Foreskin keratinocyte (primary cell): ENCODE measurements at places on chromosomes 12 and 14.
A peak's percentile ranks its signal among the peaks of the same experiment; 100 is the strongest.

GRCh38 chr14:80127466-80127865 lies 83.8 kb downstream of the DIO2 start:
- DNase-seq: no peak

DNA sequence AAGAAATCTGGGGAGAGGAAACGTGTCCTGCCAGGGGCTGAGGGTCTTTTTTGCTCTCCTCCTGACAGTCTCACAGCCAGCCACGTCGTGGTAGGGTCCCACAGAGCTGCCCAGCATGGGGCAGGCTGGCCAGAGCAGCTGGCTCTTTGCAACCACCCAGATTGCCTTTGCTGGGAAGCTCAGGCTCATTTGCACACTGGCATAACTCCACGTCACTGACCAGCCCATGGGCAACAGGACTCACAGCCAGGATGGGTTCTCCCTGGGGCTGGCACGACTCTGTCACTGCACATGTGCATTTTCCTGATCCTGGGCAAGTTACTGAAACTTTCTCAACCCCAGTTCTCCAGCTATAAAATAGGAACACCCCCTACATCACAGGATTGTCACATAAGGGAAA lies 242.2 kb downstream of the DPF3 start:
- no peak for DNase-seq

- no peak for DNase-seq
These were observed 11.7 kb downstream of the CLEC9A start for GRCh38 chr12:10042167-10042566.

DNA sequence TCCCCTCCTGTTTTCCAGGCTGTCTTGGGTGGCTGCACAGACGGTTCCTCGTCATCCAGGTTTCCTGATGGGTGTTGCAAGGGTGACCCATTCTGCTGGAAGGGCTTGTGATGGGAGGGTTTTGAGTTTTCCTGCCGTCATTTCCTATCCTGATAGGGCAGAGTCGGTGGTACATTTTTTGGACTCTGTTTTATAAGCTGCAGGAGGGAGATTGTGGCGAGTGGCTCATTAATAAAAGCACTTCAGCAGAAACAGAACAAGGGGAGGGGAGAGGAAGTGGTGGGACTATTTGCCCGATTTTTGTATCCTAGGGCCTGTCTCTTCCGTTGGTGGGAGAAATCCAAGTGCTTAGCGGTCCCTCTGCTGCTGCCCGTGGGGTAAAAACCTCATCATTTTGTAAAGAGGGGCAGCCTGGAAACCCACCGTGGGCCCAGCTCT lies 40.0 kb downstream of the TSPAN9 start:
- no peak for DNase-seq

DNA sequence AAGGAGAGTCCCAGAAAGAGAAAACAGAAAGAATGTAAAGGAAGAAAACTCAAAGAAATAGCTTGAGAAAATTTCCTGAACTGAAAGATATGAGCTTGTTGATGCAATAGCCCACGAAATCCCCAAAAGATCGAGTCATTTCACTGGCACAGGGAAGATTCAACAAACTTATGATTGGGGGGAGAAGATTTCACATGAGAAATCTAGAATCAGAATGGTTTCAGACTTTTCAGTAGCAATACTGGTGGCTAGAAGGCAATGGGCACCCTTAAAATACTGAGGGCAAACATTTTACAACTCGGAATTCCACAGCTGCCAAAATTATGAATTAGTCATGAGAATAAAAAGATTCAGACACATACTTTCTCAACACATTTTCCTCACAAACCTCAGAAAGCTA lies 8.9 kb upstream of the KRT7 start:
- no peak for DNase-seq

- peak; percentile 94 for DNase-seq
These were observed 18.0 kb upstream of the RFX4 start for GRCh38 chr12:106564678-106565329.

- DNase-seq: no peak
These were observed 68.2 kb downstream of the ATP23 start for GRCh38 chr12:58009405-58010195.

GRCh38 chr14:104690861-104691455 lies 1.5 kb downstream of the INF2 start:
- DNase-seq: no peak

DNA sequence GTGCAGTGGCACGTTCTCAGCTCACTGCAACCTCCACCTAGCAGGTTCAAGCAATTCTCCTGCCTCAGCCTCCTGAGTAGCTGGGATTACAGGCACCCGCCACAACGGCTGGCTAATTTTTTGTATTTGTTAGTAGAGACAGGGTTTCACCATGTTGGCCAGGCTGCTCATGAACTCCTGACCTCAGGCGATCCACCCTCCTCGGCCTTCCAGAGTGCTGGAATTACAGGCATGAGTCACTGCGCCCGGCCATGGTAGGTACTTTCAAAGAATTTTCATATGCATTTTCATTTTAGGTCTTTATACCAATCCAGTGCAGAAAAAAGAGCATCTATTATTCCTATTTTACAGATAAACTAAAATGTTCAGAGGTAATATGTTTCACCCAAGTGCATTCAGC lies 411.3 kb upstream of the USP15 start:
- DNase-seq: no peak

DNA sequence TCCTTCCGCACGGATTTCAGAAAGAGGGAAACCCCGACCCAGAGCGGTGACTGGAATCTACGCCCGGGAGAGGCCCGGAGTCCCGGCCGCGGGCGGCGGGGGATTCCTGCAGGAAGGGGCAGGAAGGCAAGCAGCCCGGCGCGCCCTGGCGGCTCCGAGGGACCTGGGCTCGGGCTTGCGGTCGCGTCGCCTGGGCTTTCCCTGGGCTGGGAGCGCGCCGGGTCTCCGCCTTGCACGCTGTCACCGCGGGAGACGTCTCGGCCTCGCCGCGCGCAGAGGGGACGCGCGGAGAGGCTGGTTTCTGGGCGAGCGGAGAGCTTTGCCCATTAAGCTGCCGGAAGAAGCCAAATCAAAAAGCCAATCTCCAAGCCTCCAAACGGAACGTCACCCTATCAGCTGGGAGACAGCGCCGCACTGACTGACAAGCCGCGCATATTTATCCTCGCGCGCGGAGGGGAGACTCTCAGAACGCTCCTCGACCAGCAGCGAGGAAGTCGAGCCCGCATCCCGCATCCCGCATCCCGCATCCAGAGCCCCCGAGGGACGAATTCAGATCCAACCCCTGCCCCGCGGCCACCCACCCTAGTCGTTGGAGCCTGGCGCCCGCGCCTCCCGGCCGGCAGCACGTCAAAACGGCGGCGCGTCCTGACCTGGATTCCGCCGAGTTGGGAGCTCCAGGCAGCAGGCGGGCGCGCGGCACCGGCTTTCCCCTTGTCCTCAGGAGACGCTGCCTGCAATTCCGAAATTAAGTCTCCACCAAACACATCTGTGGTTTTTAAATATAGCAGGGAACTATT lies at the start of gene SLC8A3:
SLC8A3 (minus strand) TSS at position 293 of the 797 bp plus-strand sequence. CDS start 20,529 bp downstream, outside the sequence.
- DNase-seq: peak; percentile 56

GRCh38 chr12:21710958-21711775 lies 53.5 kb upstream of the LDHB start:
- DNase-seq: peak; percentile 9

GRCh38 chr12:2247120-2247519 lies 194.3 kb downstream of the CACNA1C start:
- DNase-seq: no peak

DNA sequence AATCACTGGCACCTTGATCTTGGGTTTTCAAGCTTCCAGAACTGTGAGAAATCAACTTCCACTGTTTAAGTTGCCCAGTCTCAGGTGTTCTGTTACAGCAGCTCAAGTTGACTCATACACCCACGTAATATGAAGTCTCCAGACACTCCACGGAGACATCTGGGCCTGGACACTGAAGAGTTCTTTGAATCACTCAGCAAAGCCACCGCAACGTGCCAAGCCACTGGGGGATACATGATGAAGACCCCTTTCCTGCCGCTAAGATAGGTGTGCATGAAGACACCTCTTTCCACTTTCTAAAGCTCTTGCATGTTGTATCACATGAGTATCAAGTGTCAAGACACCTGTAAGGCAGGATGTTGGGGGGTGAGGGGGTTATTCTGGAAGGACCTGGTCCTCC lies 311.7 kb upstream of the RTL1 start:
- DNase-seq: no peak

DNA sequence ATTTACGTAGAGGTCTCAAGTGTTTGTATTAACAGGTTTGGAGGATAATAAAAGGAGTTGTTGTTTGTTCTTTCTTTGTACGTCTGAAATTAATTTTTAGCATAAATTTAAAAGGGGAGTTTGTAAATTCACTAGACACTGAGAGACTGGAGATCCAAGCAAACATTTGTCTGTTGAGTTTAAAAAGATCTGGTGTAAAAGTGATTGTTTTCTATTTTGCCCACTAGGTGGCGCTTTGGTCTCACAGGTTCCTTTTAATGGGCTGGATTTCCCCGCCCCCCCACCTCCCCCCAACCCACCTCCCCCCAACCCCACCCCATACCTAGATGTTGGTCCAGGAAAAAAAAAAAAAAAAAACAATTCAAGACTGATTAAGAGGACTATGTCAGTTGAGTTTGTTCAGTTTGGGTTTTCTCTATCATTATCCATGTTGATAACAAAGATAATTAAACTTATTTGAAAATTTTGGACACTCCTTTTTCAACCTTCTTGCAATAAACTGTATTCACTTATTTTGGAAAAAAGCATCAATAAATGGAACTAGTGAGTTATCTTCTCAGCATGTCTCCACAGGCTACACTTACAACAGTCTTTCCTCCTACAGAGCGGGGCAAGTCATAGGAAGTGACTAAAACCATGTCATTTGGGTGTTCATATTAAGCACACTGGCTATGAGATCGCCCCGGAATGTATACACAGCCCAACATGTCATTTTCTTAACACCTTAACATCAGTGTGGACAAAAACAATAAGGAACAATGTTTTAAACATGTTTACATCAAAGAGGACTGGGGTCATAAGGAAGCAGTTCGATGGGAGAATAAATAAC lies 841.1 kb downstream of the NRXN3 start:
- DNase-seq: peak; percentile 96

GRCh38 chr14:50069325-50069724 lies 47.0 kb downstream of the VCPKMT start:
- DNase-seq: no peak

DNA sequence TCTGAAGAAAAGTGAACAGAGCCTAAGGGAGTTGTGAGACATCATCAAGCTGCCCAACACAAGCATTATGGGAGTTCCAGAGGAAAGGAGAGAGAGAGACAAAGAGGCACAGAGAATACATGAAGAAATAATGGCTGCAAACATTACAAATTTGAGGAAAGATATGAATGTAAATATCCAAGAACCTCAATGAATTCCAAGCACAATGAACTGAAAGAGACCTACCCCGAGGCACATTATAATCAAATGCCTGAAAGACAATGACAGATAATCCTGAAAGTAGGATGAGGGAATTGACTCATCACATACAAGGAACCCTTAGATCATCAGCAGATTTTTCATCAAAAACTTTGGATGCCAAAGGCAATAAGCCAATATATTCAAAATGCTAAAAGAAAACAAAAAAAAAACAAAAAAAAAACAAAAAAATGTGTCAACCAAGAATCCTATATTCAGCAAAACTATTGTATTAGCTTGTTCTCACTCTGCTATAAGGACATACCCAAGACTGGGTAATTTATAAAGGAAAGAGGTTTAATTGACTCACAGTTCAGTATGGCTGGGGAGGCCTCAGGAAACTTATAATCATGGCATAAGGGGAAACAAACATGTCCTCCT lies 37.8 kb downstream of the BCL2L14 start:
- no peak for DNase-seq

- DNase-seq: peak; percentile 42
These were observed at the start of gene ZBTB42 for GRCh38 chr14:104800771-104801519. TSS of gene ZBTB42 (plus strand) at chr14:104801101. CDS start at chr14:104801198, 97 bp downstream.

- no peak for DNase-seq
These were observed 13.8 kb upstream of the DGLUCY start for GRCh38 chr14:91100102-91100501.

DNA sequence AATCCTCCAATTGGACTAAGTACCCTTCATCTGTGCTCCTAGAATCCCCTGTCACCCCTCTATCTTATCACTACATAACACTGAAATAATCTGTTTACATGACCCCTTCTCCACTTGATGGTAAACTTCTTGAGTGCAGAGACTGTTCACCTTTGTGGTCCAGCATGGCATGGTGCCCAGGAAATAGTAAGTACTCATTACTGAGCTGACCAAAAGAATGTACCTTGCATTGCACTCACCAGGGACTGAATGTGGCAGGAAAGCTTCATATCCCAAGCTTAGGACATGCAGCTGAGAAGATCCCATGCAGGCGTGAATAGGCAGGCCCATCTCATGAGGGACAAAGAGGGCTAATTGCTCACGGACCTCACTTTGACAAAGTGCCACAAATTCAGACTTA lies 1.4 kb upstream of the GARIN2 start:
- peak; percentile 79 for DNase-seq

GRCh38 chr12:72618764-72619163 lies 346.6 kb downstream of the TRHDE start:
- DNase-seq: no peak

DNA sequence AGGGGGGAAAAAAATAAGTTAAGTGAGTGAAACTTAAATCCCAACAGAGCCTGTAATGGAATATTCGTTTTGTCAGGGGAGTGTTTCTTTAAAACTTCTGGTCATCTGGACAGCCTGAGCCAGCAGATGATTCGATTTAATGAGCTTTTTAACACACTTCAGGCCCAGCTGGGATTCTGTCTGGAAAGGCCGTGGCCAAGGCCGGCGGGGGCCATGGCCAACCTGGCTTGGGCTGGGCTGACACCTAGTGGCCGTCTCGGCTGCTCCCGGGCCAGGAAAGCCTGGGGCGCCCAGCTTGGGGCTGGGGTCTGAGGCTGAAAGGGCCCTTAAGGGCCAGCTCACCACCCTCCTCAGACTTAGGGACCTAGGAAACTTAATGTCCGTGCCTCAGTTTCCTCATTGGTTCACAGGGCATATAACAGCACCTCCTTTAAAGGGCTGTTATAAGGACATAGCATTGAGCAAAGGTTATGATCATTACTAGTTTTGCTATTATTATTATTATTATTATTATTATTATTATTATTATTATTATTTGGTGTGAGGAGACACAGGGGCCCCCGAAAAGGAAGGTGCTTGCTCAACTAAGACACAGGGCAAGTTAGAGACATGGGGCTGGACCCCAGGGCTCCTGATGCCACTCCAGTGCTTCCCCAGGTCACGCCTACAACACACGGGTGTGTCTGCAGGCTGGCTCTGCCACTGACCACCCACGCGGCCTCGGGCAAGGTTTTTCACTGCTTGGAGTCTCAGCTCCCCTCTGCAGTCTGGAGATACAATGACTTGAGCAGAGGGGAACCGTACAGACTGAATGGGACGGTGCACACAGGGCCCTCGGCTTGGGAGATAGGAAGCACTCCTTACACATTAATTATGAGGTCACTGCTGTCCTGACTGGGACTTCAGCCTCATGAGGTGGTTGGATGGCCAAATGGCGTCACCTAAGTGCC lies 84.0 kb downstream of the SYNE3 start:
- no peak for DNase-seq

DNA sequence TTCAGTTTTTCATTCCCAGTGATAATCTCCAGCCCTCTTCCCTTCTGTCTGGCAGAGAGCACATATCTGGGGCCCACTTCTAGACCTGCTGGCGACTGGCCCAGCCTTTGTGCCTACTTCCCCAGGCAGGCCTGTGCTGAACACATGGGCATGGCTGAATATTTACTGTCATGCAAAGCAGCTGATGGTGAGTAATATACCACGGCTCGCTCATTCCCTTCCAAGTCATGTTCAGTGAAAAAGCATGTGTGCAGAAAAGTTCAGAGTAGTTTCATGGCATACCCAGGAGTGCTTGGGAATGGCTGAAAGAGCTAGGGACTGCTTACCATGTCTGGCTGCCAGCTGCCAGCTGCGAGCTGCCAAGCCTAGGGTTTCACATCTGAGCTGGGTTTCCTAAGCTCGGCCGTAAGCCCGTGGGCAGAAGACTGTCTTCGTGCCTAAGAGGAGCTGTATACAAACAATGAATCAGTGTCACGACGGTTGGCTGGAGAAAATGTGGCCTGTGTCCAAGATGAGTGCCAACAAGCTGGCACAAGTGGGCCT lies 179.9 kb upstream of the PELI2 start:
- DNase-seq: peak; percentile 73
